ENCODE measurements at places on chromosomes 7 and 10.
A peak's percentile ranks its signal among the peaks of the same experiment; 100 is the strongest.

DNA sequence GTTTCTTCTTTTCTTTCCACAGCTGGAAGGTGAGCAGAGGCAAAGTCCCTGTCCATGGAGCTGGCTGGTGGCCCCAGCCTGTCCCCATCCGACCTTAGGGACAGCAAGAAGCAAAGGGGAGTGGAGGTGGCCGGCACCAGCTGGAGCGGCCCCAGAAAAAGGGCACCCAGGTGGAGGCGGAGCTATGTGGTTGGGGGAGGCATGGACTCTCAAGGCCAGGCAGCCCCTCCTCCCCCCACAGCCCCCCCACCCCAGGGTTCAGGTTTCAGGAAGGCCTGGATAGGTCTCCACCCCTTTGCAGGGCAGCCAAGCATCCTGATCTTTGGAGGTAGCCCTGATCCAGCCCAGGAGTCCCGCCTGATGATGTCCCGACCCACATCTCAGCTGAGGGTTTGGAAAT lies at the start of gene SSC4D:
Gene SSC4D (minus strand): TSS at position 161 of the 400 bp plus-strand sequence. CDS start 5,258 bp downstream, outside the sequence.
- peak; percentile 67 for DNase-seq

- peak; percentile 81 for DNase-seq
Measured at GRCh38 chr10:93438613-93439253, 43.4 kb downstream of the MYOF start.

- no peak for DNase-seq
Measured at GRCh38 chr7:139548302-139549028, 25.0 kb downstream of the CLEC2L start.

DNA sequence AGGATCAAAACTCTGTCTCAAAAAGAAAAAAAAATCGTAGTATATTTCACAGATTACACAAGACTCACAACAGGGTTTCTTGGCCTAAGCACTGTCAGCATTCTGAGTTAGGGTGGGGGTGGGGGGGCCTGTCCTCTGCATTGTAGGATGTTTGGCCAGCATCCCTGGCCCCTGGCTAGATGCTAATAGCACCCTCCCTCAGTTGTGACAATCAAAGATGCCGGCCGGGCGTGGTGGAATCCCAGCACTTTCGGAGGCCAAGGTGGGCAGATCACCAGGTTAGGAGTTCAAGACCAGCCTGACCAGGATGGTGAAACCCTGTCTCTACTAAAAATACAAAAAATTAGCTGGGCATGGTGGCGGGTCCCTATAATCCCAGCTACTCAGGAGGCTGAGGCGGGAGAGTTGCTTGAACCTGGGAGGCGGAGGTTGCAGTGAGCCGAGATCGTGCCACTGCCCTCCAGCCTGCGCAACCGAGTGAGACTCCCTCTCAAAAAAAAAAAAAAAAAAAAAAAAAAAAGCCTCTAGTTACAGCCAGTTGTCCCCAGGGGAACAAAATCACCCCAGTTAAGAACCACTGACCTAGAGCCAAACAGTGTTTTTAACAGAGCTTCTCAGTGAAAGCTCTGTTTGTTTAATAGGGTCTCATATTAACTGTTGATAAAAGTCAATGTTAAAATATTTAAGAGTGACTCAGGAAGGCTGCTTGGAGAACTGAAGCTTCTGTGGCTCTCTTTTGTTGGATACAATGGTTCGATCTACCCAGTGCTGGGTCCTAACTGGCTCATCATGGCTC lies 161.0 kb upstream of the FAM171A1 start:
- no peak for DNase-seq

- no peak for DNase-seq
Measured at GRCh38 chr7:12323415-12323814, 80.2 kb downstream of the VWDE start.

DNA sequence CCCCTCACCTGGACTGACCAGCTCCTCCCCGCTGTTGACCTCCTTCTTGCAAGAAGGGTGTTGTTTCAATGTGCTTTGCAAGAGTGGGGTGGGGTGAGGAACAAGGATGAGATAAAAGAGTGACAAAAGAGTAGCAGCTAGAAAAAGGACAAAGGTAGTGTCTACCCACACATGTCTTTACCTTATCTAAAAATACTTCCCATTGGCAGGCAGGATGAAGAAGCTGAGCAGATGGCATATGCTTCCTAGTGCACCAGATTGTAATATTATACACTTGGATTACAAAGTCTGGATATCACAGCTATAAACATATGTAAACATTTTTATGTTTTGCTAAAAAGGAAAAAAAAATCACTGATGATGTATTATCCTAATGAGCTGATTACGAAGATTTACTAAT lies 34.5 kb downstream of the CHN2 start:
- no peak for DNase-seq

GRCh38 chr7:46100521-46100920 lies 179.4 kb upstream of the IGFBP3 start:
- no peak for DNase-seq

- DNase-seq, result no peak
Measured at GRCh38 chr10:9038146-9038714, 983.7 kb downstream of the GATA3 start.

- DNase-seq, result peak; percentile 23
Measured at GRCh38 chr10:81848514-81848913, 26.5 kb upstream of the NRG3 start.

GRCh38 chr10:33869028-33869427 lies 534.6 kb upstream of the NRP1 start:
- DNase-seq, result no peak

DNA sequence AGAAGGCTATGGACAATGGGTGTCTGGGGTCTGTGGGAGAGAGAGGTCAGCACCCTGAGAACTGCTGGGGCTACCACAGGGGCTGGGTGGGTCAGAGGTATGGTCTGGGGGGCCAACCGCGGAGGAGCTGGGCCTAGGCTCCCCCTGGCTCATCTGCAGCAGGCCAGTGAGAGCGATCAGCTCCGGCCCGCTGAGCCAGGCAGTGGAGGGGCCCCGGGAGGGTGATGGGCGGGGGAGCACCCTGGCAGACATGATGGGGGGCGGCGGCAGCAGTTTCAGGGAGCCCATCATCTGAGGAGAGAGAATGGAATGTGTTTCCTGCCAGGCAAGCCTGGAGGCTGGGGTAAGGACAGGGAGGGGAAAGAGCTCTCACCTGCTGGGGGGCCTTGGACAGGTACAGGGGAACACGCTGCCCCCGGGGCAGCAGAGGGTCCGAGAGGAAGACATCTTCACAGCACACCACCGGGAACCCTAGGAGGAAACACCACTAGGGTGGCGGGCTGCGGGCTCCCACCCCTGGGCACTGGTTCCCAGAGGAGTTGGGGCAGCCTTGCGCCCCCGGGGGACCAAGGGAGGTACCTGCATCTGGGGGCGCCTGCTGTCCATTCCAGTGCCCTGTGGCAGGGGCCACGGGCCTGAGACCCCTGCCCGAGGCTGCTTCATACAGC lies 1.3 kb downstream of the SAP25 start:
- no peak for DNase-seq

- DNase-seq, result no peak
Measured at GRCh38 chr7:25032774-25033743, 53.1 kb upstream of the OSBPL3 start.

- DNase-seq, result no peak
Measured at GRCh38 chr10:132776821-132777220, 9.1 kb downstream of the NKX6-2 start.

- no peak for DNase-seq
Measured at GRCh38 chr10:126738001-126738400, 67.5 kb upstream of the C10orf90 start.

DNA sequence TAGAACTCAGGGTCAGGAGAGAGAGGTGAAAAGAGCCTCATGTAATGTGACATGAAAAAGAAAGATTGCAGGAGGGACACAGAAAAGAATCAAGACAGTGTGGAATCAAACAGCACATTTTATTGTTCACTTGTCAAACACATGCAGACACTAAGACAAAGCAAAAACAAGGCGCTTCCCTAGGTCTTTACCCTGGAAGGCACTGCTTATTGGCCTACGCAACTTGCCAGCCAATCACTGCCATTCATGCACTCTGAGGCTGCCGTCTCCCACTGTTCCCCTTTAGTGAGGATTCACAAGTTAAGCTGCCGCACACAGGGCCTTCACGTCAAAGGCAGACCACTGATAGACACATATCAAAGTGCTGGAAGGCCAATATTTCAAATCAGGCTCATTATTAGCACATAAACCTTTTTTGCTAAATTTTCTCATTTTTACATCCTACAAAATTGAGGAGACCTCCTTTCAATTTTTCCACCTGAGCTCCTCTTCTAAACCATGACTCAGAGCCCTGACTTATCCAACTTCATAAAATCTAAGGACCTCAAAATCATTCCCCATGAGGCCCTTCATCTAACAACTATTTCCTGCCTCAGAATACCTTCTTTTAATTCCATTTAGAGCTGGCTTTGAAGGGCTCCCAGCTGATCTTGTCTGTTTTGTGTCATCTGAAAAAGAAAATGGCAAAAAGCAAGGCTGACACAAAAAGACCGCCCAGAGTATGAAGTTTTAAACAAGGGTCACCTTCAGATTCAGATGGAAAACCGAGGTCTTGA lies 149.4 kb downstream of the CHCHD3 start:
- peak; percentile 88 for DNase-seq

GRCh38 chr7:135704074-135704473 lies 23.9 kb downstream of the SLC13A4 start:
- DNase-seq, result peak; percentile 60

- DNase-seq, result no peak
Measured at GRCh38 chr7:50812841-50813475, 30.3 kb upstream of the GRB10 start.
